ENCODE measurements at places on chromosomes 16 and 17.

DNA sequence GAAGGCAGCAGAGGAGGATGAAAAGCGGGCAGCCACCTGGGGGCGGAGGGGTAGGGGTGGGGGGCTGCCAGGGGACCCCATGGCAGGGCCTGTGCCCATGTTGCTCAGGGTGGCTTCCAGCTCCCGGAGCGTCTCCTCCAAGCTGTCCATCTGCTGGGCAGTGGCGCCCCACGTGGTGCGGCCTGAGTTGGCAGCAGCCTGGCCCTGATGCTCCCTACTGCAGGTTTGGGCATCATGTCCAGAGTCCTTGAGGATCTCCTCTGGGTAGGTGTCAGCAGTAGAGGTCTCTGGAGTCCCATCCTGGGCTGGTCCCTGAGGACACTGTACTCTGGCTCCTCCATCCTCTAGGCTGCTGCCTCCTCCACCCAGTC lies 60.9 kb downstream of the SRCIN1 start:
- DNase-seq, result no peak

- no peak for DNase-seq
Observed at GRCh38 chr16:66926171-66926947, 1.0 kb upstream of the RRAD start.

GRCh38 chr16:71927787-71928186 lies 32.5 kb downstream of the IST1 start:
- DNase-seq, result no peak

GRCh38 chr16:85908444-85908843 lies 9.5 kb downstream of the IRF8 start:
- DNase-seq, result no peak

DNA sequence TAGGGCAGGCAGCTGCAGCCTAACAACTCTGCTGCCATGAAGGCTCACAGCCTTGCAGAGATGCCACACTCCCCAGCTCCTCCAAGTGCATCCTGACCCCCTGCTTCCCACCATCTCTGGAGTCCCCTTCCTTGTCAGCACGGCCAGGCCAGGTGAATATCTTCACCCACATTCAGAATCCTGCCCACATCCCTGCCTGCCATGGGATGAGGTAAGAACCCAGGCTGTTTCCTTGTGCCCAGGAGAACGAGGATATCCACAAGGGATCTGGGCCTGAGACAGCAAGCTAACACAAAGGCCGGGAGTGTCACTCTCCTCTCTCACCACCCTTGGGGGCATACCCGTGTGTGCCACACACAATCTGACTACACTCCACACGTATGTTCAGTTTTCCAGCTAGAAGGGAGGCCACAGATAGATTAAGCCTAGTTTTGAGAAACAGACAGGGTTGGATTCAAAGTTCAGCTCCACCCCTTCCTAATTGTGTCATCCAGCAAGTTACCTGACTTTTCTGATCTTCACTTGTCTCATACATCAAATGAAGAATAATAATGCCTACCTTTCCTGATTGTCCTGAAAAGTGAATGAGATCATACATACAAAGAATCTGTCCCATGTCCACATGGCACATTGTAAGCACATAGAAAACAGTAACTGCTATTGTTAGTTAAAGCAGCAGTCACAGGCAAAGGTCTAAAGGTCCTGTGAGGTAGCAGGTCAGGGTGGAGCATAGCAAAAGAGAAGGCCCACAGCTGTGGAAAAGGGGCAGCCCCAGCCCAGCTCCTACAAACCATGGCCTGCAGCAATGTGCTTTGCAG lies 17.4 kb upstream of the SUPT4H1 start:
- DNase-seq, result no peak

GRCh38 chr16:23064639-23065038 lies 84.6 kb downstream of the USP31 start:
- DNase-seq, result no peak

DNA sequence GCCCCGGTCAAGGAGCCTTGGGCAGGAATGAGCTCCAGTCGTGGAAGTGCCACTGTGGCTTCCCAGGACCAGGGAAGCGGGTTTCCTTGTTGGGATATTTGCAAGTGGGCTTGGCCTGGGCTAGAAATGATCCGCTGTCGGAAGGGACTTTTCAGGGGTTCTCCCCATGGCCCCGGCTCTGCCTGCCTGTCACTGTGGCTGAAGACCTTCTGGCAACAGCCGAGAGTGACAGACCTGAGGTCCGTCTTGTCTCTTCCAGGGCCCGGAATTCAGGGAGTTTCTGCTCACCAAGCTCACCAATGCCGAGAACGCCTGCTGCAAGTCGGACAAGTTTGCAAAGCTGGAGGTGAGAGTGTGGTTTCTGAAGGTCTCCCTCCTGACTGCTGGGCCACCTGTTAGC lies 57.7 kb downstream of the OR1D5 start:
- no peak for DNase-seq

- no peak for DNase-seq
Observed at GRCh38 chr17:64004218-64004770, 6.1 kb downstream of the PRR29 start.

GRCh38 chr17:45990886-45991285 lies 8.2 kb upstream of the STH start:
- no peak for DNase-seq

DNA sequence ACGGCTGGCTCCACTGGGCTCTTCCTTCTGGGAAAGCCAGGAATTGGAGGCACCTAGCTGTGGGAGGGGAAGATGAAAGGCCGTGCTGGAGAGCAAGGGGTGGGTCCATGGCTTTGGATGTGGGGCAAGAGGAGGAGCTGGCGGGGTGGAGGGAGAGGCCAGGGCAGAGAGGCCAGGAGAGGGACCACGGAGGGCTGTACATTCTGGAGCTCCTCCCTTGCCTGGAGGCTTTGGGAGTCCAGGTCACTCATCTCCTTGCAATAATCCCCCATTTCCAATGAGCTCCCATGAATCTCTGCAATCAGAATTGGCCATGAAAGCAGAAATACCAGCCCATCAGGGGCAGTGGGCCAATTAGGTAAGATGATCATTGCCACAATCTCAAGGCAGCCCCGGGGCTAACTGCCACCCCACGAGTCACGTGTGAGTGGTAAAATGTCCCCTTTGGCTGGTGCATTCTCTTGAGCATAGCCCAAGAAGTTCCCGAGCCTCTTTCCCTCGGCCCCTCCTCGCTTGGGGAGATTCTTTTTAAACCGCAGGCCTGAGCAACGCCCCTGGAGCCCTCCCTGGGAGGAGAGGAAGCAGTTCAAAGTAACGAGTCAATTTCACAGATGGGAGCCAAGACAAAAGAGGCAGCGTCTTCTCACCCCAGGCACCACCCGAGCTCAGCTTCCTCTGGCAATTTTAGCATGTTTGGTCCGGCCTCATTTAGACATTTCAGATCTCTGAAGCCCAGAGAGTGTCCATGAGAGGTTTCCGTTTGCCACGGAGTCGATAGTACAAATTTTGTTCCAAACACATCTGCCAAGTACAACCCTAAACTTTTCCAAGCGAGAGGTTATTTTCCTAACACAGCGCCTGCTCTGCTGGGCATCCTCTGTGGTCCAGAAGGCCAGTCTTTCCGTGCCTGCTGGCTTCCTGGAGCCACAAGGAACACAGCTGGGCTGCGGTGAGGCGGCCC lies 13.4 kb downstream of the RTN4RL1 start:
- DNase-seq, result no peak

DNA sequence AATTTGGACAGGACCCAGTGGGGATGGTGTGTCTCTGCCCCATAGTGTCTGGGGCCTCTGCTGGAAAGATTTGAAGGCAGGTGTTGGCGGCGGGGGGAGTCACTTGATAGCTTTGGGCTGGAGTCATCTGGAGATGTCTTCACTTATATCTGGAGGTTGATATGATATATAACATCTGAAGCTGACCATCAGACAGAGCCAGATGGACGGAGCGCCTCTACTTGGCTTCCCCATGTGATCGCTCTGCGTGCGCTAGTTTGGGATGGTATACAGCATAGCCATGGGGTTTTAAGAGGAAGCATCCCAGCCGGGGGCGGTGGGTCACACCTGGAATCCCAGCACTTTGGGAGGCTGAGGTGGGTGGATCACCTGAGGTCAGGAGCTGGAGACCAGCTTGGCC lies 130.7 kb upstream of the NLRP1 start:
- no peak for DNase-seq

DNA sequence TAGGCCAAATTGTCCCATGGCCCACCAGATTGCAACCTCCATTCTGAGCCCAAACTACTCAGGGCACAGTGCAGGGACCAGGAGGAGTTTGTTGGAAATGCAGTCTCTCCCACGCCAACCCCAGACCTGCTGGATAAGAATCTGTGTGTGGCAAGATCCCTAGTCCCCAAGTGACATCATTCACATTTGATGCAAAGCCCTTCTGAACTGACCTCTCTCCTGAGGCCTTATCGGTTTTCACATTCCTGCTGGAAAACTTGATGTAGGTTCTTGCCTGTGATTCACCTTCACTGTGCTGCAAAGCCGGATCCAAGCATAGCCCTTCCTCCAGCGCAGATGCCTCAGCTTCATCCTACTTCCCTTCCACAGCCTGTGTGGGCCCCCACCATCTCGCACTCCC lies 6.6 kb upstream of the SHCBP1 start:
- no peak for DNase-seq

GRCh38 chr16:7651803-7652570 lies 319.3 kb downstream of the RBFOX1 start:
- no peak for DNase-seq

- no peak for DNase-seq
Observed at GRCh38 chr17:28433721-28434120, 27.7 kb upstream of the SLC46A1 start.

GRCh38 chr17:67531291-67531690 lies 154.2 kb downstream of the PITPNC1 start:
- no peak for DNase-seq

- no peak for DNase-seq
Observed at GRCh38 chr16:3645504-3646347, 8.8 kb upstream of the DNASE1 start.

DNA sequence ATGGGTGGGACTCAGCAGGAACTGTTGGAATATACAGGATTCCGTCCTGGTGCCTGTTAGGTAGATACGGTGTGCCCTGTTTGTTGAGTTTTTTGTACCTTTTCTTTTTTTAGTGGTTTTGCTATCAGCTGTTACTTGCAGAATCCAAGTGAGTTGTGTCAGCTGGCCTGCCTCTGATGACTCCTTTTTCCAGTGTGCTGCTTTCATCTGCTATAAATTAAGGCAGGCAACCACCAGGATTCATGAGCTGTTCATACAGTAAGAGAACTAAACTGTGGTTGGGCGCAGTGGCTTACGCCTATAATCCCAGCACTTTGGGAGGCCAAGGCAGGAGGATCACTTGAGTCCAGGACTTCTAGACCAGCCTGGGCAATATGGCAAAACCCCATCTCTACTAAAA lies 79.9 kb downstream of the WNT3 start:
- no peak for DNase-seq

- no peak for DNase-seq
Observed at GRCh38 chr17:7136266-7136877, 21.8 kb upstream of the ASGR2 start.

GRCh38 chr17:77647531-77647930 lies 311.0 kb upstream of the TNRC6C start:
- no peak for DNase-seq

DNA sequence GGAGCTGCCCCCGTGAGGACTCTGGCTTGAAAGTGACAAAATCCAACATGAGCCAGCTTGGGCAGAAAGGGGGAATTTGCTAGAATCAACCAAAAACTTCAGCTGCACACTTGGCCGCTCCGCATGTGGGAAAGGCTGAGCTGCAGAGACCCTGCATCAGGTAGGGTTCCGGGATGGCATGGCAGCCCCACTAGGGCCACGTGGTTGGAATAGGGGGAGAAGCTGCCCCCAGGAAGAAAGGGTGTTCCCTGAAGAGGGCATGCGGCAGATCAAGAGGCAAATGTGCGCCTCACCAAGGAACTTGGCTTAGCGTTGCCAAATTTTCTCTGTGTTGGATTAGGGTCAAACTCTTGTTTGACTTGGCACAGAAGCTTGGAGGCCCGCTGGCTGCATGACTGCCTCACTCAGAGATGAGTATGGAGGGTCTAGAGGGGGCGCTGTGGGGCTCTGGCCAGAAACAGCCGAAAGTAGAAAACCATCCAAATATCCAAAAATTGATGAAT lies 29.2 kb upstream of the WFIKKN2 start:
- no peak for DNase-seq

GRCh38 chr17:41835214-41835799 lies 725 bp downstream of the NT5C3B start:
- DNase-seq, result no peak

DNA sequence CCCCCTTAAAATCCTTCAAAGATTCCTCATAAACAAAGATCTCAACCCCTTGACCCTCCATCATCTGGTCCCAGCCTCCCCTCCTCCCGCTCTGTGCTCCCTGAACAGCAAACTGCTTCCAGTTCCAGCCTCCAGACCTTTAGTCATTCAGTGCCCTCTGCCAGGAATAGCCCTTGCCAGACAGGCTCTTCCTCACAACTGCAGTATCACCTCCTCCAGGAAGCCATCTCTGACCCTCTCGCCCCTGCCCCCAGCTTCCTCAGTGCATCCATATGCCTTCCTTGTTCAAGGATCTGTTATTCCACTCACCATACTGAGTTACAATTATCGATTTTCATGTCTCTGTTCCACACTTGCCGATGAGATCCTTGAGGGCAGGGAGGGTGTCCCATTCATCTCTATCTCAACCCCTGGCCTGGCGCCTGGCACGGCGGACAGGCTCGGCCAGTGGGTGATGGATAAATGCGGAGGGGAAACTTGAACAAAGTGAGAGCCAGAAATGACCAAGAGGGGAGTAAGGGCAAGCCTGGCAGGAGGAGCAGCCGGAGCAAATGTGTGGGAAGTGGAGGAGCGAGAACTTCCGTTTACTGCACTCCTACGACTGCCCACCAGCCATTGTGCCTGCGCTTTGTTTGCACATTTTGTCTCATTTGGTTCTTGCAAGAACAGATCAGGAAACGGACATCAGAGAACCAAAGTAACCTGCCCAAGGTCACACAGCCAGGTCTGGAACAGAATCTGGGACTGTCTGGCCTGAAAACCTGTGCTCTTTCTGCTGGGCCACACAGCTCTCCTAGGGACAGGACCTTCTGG lies 2.0 kb upstream of the NXPH3 start:
- DNase-seq, result no peak

GRCh38 chr17:80983545-80983944 lies 8.1 kb upstream of the CHMP6 start:
- DNase-seq, result no peak

DNA sequence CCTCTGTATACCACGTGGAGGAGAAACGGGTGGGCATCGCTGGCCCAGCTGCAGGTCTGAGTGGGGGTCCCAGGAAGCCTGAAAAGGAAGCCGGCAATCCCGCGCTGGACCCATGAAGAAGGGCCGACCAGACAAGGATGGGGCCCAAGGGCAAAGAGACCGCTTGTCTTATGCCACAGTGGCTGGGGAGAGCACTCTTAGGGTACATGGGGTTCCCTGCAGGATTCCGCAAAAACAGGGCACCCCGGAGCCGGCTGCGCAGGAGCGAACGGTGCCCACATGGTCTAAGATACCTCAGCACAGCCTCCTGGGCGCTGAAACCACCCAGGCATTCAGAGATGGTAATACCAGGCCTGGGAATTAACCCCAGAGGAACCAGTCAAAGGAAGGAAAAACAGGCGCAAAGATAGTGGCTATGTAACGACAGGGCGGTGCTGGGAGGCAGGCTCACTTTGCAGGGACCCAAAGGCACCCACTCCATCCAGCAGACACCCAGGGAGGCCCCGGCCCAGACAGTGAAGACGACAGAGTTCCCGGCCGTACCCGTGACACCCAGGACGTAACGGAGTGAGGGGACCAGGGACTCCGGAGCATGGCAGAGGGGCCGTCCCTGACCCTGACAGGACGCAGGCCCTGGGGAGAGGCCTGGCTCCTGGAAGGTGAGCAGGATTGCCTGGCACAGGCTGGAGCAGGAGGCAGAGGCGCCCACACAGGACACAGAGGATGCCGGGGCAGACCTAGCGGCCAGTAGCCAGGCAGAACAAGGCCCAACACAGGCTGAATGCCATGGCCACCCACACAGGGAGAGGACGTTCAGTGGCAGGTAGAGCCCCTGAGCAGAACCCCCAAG lies 10.3 kb downstream of the PIEZO1 start:
- no peak for DNase-seq

Measured in NCI-H2081 treated with DMSO at 0.1 percent for 48 hours (cell line).